GM04503 (cell line): ENCODE measurements at places on chromosomes 1 and 21.

- no peak for DNase-seq
Measured at GRCh38 chr1:238107322-238107721, 216.6 kb upstream of the ZP4 start.

DNA sequence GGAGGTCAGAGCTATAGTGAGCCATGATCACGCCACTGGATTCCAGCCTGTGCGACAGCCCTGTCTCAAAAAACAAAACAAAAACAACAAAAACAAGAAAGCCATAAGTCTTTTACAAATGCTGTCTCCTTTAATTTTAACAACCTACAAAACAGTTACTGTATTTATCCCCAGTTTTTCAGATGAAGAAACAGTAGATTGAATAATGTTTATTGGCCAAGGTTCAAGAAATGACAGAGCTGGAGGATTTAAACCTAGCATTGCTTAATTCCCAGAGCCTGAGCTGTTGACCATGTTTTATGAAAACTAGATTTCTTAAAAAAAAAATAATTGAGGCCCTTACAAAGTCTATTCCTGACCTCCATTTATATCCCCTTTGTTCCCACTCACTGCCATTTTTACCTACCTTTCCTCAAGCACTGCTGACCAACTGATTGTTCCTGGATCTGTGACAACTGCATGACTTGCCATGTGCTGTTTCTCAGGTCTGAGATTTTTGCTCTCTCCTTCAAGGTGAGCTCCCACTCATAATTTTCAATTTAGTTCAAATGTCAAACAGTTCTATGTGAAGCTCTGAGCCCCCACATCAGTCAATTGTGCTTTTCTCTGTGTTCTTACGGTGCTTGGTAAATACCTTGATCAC lies 140.8 kb downstream of the CHRM3 start:
- DNase-seq: no peak

DNA sequence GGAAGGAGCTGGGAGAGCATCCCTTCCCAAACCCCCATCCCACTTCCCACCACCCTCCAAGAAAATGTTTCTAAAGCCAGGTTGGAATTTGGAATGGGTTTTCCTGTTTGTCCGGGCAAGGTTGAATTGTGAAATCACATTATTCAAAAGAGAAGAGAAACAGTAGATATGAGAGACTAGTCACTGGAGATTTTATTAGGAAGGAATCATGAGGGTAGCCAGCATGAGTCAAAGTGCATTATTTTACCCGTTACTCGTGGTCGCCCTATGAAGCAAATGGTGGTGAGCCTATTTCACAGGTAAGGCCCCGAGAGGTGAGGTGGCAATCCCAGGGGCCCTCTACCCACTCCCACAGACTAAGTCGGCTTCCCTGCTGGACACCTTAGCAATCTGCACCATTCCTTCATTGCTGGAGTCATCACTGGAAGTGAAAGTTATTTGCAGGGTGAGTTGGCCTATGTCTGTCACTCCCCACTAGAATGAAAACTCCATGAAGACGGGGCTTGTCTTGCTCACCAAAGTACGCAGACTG lies 52.8 kb downstream of the TOMM20 start:
- DNase-seq: no peak

DNA sequence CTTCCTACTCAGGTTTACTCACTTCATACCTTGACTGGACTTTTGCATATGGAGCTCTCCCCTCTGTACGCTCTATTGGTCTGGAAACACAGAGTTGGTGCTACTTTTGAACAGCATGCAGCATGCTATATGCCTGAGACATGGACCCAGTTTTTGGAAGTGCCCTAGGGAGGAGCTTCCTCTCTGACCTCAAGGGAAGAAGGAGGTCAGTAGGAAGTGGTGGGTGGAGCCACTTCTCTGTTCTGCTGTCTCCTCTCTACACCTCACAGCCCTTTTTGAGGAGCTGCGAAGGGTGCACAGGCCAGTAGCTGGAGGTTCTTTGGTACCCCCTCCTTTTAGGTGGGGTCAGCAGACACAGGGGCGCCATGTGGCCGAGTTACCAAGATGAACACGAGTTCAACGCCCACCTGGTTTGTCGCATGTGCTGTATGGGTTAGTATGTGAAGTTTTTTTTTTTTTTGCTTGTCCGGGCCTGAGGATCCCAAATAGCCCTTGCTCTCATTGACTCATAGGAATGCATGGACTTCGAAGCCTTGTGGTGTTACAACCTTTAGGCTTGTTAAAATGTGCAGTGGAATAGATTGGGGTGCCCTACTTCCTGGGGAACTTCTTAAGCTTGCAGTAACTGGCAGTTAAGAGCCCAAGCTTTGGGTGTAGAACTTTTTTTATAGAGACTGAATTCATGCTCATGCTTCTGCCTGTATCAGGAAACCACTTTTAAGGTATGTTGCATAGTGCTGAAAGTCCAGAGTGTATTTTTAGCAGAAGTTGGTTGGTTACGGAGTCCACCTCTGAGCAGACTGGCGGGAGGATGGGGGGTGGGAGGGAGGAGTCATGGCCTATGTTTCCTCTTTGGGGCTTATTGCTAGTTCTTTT lies 10.7 kb downstream of the MACF1 start:
- DNase-seq: no peak

DNA sequence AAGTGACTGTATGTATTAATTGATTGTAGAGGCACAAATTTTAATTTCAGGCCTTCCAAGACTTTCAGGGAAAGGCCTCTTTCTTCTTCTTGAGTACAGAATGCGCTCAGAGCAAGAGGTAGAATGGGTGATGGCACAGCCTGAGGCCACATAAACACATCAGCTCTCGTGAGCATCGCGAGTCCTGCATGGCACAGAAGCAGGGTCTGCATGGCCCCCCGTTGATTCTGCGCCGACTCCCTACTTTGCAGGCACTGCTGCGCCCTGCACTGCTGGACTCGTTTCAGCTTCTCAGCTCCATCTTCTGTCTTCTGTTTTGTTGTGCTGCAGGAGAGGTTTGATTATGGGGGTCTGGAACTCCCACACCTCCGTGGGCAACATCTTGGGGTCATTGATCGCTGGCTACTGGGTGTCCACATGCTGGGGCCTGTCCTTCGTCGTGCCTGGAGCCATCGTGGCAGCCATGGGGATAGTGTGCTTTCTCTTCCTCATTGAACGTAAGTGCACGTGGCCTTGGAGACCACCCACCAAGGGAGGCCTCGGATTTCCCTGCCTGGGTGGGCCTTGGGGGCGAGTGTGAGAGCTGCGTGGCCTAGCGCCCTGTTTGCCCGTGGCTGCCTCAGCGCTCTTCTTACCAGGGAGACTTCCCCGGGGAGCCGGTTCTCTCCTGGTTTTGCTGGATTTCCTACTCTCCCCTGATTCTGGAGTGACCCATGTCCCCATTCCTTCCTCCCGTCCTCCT lies 29.6 kb downstream of the SLC37A1 start:
- no peak for DNase-seq

GRCh38 chr1:212020975-212021374 lies 14.4 kb downstream of the INTS7 start:
- no peak for DNase-seq
